SW 1271 (cell line): ENCODE measurements at places on chromosomes 7 and 10.
A peak's percentile ranks its signal among the peaks of the same experiment; 100 is the strongest.

- no peak for DNase-seq
Observed at GRCh38 chr10:72800000-72800740, 93.4 kb upstream of the OIT3 start.

DNA sequence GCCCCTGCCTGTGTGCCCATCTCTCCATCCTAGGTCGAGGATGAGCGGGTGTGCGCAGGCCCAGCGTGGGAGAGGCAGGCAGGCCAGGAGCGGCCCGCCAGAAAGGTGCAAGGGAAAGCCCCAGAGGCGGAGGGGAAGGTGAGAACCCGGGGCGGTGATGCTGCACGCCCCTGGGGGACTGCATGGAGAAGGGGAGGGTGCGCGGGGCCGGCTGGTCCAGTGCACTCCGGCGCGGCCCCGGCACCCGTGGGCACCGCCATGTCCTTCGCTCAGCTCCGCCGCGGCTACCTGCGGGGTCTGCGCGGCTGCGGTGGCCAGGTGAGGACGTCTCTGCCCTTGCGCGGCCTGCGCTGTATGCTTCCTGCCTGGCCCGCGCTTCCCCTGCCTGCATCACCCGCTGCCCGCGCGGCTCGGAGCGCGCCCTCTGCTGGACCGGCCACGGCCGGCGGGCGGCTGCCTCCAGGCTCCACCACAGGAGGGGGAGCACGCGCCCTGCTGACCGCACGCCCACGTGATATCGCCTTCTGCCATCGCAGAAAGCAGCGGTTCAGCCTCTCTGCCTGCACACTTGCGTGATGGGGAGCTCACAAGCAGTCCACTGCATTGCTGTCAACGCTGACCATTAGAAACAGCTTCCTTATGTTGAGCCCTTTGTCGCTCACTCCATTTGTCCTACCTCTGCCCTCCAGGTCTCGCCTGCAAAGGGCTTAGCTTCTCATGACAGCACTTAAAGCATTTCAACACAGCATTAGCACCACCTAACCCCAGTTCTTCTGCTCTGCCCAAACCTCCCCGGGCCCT lies 73.9 kb downstream of the CXCL12 start:
- DNase-seq = peak; percentile 28

DNA sequence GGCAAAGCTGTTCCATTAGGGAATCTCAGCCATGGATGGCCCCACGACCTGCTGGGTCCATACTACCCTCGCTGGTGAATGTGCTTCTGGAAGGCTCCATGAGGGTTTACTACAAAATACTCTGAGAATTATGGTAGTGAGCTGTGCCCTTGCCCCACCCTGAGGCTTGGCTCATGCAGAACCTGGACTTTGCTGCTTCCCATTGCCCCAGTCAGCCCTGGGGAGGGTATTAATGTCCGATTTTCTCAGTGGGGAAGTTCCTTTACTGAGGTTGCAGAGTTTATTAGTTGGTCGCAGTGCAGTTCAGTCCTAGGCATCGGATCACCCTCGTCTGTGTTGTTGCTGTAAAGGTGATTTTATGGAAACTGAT lies 310.1 kb downstream of the WDR37 start:
- no peak for DNase-seq

DNA sequence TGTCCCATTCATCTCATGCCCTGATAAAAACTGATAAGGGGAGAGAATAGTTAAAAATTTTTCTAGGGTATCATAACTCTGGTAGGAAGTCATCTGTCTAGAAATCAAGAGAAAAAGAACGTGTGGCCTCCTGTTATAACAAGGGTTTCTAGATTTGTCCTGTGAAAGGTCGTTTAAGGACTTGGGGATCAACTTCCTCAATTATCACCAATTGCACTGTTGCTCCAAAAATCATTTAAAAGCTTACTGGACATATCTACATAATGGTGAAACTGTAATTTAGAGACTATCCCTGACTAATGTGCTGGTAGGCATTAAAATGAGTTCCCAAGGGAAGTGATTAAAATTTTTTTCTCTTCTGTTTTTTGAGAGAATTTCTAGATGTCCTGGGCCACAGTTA lies 58.2 kb downstream of the GPR141 start:
- DNase-seq = no peak

DNA sequence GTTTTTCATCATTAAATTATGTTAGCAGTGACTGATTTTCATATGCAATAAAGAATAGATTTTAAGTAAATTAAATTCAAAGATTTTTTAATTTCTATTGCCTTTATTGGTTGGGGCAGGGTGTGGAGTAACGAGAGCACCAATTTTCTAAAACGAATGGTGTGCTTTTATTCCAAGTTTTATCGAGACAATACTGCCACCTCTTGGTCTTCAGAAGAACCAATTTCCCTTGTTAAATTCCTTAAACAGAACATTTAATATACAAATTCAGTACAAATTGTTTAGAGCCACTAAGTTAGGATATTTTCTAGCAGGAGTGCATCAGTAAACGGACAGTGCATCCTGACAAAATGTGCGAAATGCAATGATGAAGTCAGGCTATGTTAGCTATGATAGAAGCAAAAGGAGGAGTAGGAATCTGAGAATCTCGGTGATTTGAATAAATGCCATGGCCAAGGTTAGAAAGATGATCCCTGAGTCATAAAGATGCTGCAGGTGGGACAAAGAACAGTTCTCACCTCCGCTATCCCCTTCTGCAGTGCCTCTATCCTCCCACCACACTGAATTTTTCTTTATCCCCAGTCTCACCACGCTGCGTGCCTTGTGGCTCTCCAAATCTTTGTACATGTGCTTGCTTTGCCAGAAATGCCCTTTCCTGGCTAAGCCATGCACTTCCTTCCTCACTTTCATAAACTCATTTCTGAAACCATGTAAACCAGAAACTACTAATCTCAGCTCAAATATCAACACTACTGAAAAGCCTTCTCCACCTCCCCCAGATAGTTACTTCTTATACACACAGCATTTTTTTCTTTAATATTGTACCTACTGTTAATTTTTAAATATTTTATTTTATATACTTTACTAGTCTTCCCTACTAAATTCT lies 31.9 kb upstream of the AGBL3 start:
- DNase-seq = no peak

- DNase-seq = no peak
Observed at GRCh38 chr10:95520617-95521016, 40.6 kb downstream of the SORBS1 start.

- no peak for DNase-seq
Observed at GRCh38 chr7:46131916-46132795, 211.1 kb upstream of the IGFBP3 start.

DNA sequence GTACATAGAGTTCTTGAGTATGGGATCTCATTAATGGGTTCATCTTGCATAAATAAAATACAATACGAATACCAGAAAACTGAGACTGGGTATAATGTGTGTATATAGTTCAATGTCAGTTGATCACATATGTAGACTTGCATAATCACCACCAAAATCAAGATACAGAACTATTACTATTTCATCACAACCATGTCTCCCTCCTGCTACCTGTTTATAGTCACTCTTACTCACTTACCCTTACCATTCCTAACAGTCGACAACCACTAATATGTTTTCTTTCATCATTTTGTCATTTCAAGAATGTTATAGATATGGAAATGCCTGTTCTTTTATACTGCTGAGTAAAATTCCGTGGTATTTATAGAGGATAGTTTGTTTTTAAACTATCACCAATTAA lies 416.1 kb upstream of the CNTNAP2 start:
- no peak for DNase-seq

DNA sequence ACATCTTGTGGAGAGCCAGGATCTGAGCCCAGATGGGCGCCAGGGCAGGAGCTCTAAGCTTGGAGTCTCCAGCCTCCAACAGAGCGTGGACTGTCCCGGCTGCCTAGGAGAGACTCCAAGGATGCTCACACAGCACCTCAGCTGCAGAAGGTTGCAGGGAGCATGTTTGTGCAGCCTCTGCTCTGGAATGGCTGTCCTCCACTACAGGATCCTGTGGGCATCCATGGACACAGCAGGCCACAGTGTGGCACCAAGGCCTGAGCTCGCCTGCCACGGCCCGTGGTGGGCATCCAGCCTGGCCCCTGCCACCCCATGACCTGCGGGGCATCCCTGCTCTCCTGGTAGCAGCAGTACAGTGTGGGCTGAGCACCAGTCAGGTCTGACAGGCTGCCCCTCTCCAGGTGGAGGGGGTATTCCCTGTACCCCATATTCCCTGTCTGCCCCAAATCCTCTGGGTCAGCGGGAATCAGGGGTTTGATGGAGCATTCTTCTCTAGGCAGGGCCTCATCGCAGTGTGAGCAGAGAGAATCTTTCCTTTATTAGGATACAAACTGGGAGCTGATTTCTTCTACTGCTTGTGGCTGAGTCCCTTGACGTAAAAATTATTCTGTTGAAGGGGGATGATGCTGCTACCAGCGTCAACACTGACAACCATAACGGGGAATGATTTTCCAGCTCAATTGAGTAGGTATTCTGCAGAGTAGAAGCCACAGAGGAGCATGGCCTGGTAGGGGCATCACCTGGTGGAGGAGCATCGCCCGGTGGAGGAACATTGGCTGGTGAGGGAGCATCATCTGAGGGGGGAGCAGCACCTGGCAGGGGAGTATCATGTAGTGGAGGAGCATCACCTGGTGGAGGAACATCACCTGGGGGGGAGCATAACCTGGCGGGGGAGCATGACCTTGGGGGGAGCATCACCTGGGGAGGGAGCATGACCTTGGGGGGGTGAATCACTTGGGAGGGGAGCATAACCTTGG lies 60.6 kb downstream of the GLRX3 start:
- DNase-seq = no peak

DNA sequence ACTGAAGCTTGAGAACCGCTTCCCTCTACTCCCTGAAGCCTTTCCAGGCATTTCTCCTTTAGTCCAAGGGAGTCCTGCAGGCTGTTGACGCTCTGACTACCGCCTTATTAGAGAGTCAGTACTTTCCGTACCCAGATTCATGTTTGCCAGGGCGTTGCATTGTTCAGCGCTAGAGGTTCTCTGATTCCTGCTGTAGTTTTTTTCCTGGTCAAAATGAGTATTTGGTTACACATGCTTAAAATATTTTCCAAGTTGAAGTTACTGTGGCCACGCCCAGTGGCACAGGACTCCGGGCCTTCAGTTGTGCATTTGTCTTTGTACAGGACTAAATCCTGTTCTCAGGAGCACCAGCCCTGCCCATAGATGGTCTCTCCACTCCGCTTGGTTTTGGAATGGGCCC lies 7.9 kb downstream of the MTURN start:
- peak; percentile 8 for DNase-seq

- peak; percentile 3 for DNase-seq
Observed at GRCh38 chr10:86970162-86970981, 2.1 kb downstream of the ADIRF start.

GRCh38 chr7:44694766-44695165 lies 53.9 kb upstream of the ZMIZ2 start:
- DNase-seq = no peak

- no peak for DNase-seq
Observed at GRCh38 chr10:485776-486175, 203.7 kb downstream of the DIP2C start.
